Stimulated activated CD8-positive, alpha-beta memory T cell treated with anti-CD3 and anti-CD28 coated beads, Interleukin-4, amount 100 ng/mL, for 1 hour (primary cell): ENCODE measurements at places on chromosomes 3 and 15.

DNA sequence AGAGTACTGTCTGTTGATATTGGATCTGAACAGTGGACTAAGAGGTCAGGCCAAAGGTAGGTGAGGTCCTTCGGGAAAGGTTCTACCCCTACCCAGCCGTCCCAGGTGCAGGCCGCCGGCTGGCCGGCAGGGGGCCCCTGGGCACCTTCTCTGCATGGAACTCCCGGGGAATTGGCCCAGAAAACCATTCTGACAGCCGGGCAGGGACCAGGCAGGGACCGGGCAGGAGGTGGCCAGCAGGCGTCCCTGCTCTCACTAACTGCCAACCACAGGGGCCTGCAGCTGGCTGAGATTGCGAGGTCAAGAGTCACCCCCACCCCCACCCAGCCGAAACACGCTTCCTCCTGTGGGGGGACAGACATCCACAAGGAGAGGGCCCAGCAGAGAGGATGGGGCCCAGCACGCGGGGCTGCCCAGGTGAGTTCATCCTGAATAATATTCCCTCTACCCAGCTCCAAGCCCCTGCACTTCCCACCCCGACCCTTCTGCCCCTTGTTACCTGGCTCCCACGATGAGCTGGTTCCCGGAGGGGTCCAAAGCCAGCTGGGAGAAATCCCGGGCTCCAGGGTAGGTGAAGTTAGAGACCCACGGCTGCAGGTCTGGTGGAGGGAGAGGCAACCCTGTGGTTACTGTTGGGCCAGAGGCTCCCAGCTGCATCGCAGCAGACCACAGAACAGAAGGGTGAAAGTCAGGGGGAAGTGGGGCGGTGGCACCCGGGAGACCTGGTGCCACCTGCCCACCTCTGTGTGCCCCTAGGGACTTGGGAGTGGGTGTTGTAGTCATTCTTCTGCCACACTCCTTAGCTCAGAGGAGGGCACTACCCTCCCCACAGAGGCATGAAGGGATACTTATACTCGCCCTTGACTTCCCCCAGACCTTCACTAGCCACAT, 84.4 kb downstream of the SEMA5B start:
- no peak for DNase-seq

- no peak for DNase-seq
These were observed 394.9 kb downstream of the PTPRG start for GRCh38 chr3:61956236-61956635.

DNA sequence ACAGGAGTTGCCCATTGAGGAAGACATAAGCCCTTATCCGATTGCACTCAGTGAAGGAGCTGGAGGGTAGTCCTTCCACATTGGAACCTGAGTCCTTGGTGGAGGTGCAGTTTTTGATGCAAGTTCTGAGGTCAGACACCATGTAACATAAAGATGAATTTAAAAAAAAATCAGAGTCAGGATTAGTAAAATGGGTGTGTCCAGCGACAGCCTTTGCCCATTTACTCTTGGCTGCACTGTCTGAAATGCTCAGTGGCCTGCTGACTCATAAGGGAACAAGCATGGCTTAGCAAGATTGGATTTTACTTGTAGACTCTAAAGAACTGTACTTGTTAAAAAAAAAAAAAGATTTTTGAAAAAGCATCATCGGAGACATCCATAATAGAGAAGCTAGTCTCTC, 241.1 kb upstream of the TOPAZ1 start:
- no peak for DNase-seq

DNA sequence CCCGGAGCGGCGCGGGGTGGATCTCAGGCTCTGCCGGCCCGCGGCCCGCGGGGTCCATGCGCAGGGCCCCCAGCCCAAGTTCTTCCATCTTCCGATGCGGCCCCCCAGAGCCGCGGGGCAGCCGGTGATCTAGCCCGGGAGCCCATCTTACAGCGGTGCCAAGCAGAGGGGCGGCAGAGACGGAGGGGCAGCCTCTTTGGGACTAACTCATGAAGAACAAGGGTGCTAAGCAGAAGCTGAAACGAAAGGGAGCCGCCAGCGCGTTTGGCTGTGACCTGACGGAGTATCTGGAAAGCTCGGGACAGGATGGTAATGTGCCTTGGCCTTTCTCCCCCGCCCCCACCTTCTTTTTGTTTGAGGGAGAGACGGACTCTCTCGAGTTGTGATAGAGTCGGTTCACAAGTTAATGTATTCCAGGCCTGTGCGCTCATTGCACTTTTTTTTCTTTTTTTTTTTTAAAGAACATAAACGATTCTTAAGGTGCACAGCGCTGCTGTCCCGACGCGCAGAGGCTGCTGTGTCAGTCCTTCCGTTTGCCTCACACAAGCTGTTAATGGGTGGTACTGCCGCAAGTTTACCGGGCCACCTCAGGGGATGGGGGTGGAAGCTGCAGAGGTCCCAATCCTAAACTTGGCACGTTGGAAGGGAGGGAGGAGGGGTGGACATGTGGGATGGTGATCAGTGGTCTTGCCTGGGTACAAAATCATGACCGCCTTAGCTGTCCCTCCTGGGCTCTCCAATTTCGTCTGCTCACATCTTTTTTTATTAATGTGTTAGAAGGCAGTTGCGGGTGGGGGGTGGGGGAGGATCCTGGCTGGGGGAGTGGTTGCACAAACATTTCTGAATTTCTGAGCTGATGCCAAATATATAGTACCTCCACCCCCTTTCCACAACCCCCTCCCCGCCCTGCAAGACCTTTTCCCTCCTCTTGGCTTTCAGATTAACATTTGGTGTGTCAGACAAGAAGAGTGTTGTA, 801 bp downstream of the ARHGAP31 start:
- peak; percentile 33 for DNase-seq

- no peak for DNase-seq
These were observed 406.3 kb downstream of the SOX2 start for GRCh38 chr3:182118066-182118465.

DNA sequence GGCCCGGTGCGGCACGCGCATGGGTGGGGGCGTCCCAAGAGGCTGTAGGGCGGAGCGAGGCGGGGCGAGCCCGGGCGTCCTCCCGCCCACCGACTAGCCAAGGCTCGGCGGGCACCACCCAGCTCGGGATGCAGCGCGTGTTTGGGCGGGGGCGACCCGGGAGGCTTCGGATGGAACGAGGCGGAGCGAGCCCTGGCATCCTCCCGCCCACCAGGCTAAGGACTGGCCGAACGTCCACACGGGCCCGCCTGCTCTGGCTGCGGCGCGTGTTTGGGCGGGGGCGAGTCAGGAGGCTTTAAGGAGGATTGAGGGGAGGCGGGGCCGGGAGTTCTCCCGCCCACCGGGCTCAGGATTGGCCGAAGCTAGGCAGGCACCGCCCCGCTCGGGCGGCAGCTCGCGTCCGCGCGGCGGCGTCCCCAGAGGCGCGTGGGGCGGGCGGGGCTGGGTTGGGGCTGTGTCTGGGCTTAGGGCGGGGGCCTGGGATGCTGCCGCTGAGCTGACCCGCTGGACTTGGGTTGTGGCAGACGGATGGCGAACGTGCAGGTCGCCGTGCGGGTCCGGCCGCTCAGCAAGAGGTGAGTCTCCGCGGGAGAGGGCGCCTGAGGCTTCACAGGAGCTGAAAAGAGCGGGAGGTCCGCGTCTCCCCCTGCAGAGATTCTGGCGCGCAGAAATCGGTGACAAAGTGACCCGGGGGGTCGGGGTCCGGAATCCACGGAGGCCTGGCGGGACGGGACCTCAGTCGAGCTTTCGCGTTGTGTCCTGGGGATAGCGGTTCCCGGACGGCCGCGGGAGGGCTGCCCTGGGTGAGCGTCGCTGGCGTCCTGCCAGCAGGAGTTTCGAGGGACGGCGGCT, at the start of gene STARD9:
TSS of gene STARD9 (plus strand) at position 419 of the 852 bp plus-strand sequence. CDS start at position 529, 110 bp downstream.
- DNase-seq = peak; percentile 86

GRCh38 chr15:64060716-64061115, 14.4 kb upstream of the DAPK2 start:
- DNase-seq = no peak

DNA sequence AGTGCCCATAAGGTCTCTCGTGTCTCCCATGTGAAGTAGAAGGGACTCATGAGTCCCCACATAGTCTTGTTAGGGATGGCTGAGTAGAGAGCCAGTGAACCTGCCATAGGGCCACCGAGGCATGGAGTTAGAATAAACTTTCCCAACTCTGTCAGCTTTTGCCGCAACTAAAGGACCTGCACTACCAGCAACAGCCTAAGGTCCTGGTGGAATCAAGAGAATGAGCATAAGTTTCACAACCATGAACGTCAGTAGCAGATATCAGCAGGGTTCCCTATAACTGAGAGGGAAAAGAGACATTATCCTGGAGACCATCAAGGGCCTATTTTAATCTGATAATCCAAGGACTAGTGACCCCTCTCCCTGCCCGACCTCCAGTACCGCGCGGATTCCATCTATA, 60.3 kb upstream of the FNDC3B start:
- no peak for DNase-seq

GRCh38 chr3:114789803-114790202, 357.3 kb downstream of the ZBTB20 start:
- DNase-seq = no peak

- DNase-seq = no peak
These were observed 708.8 kb downstream of the ZNF385D start for GRCh38 chr3:21042184-21042583.

DNA sequence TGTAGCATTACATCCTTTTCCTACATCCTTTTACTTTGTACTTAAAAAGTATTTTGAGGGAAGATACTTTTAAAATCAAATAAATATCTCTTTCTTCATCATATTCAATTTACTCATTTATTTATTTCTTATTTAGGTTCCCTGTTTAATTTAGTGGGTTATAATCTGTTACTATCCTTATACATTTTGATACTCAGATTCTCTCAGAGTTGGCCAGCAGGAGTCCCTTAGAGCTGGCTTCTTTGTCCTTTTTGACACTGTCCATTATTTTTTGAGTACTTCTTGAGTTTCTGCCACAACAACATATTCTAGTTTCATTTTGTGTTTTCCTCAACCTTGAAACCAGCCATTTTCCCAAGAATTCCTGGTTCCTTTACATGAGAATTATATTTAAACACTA, 111.6 kb upstream of the DCBLD2 start:
- DNase-seq = no peak

GRCh38 chr3:116337229-116337628, 108.1 kb downstream of the LSAMP start:
- no peak for DNase-seq

DNA sequence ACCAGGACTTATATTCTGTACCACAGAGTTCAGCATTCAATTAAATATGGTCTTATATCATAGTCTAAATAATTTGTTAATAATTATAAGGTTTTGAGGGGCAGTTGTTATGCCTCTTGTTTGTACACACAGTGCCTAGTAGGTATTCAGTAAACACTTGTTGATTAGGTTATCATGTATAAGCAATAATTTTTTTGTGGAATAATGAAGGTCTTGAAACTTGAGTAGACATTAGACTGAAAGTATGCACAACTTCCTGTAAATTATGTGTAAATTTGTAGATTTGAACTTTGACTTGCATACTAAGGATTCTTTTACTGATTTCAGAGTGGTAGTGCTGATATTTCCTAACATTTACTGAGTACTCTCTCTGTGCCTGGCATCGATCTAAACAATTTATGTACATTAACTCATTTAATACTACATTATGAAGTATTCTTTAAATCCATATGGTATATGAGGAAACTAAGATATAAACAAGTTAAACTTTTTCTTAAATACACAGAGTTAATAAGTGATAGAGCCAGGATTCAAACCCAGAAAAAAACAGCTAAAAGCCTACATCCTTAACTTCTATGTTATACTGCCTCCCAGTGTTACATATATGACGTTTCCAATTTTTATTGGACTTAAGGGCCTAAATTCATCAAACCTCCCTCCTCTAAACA, 65.1 kb downstream of the GLCE start:
- no peak for DNase-seq

DNA sequence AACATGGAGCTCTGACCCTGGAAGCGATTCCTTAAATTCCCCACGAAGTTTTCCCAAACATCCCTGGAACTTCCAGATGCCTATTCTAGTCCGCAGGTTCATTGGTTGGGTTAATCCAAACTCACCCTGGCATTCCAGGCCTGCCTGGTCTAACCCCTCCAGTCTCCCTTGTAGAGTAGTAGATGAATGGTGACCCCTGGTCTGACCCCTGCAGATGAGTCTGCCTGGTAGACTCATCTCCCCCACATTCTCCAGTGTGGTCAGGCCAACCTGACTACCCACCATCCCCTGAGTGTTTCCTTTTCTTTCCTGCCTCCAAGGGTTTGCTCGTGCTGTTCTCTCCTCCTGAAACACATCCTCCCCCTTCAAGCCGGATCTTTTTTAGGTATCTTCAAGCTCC, 10.8 kb upstream of the HRH1 start:
- no peak for DNase-seq

- DNase-seq = no peak
These were observed 5.2 kb upstream of the WDR5B start for GRCh38 chr3:122421101-122421500.

DNA sequence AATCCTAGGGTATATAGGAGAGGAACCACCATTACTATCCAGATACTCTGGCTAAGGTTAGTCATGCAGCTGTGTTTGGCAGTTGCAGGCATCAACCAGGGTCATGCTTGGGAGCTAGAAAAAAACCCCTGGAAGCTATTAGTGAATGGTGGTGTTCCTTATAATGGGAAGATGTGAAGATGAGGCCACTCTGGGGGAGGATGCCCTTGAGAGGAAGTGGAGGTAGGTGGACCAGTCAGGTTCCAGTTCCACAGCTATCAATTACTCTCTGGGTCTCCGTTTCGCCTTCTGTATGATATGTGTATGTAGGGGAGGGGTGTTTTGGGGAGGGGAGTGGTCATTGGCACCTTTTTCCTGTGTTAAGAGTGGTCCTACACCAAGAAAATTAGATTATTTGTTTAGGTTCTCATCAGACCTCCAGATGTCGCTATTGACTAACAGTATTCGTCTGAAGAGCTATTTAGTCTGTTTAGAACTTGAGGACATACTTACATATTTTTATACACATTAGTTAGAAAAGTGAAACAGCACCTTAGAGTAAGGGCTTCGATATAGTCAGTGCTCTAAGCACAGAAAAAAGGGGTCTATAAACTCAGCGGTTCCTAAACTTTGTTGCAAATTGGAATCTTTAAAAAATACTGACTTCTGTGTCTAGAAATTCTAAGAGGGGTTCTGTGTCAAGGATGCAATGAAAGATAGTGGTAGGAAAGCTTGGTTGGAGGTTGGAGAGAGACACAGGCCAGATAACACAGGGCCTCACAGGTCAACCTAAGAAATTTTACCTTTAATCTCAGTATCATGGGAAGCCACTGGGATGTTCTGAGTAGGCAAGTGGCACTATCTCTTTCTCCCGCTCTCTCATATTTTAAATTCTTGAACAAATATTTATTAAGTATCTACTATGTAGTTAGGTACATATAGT, 9.1 kb upstream of the HPS3 start:
- no peak for DNase-seq

DNA sequence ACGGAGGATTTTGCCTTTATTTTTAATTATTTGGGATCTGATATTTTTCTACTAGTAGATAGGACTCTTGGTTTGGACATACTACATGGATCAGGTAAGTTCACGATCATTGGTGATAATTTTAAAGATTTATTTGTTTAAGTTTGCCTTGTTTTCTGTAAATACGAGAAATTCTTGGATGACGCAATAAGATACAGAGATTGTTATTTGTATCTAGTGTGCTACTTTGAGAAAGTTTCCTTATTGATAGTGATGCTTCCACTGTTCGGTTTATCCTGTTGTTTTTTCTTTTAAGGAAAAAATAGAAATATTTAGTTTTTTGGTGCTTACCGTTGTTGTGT, 577 bp downstream of the CHD2 start:
- no peak for DNase-seq
